ENCODE measurements at places on chromosomes 6 and 20. TPM values are rescaled to one million over a fixed set of nuclear protein-coding genes. Genes with fewer than 3 reads are reported as not detected.

IRF4 gene
- not detected for total RNA-seq

BHLHE23 gene
- total RNA-seq: not detected

AKAP7 gene
- total RNA-seq: 7.3 TPM

CCN2 gene
- 24.2 TPM for total RNA-seq

TREM1 gene
- total RNA-seq: not detected

HLA-C gene
- 70.4 TPM for total RNA-seq

PTCHD4 gene
- 1.4 TPM for total RNA-seq

- no peak for DNase-seq
Measured at GRCh38 chr6:166472636-166473035, 89.9 kb upstream of the MPC1 start.

- no peak for DNase-seq
Measured at GRCh38 chr20:31719644-31720485, 2.8 kb downstream of the BCL2L1 start.

DNA sequence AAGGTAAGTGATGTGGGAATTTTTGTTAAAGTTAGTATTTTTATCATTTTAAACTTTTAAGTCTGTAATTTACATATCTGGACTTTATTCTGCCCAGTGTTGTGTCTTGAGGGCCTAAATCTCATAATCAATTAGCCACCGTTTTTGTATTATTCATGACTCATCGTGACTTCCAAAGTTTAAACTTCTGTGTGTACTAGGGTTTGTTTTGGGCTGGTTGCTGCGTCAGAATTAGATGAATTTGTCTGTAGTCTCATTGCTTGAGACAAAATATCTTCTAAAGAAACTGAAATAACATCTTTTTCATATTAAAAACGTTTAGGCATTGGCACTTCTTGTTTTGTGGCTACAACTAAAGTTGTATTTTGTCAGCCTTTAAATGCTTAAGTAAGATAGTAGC lies 41.3 kb downstream of the CDYL start:
- no peak for DNase-seq

GRCh38 chr6:24859608-24860200 lies 61.0 kb upstream of the ARMH2 start:
- DNase-seq: no peak

DNA sequence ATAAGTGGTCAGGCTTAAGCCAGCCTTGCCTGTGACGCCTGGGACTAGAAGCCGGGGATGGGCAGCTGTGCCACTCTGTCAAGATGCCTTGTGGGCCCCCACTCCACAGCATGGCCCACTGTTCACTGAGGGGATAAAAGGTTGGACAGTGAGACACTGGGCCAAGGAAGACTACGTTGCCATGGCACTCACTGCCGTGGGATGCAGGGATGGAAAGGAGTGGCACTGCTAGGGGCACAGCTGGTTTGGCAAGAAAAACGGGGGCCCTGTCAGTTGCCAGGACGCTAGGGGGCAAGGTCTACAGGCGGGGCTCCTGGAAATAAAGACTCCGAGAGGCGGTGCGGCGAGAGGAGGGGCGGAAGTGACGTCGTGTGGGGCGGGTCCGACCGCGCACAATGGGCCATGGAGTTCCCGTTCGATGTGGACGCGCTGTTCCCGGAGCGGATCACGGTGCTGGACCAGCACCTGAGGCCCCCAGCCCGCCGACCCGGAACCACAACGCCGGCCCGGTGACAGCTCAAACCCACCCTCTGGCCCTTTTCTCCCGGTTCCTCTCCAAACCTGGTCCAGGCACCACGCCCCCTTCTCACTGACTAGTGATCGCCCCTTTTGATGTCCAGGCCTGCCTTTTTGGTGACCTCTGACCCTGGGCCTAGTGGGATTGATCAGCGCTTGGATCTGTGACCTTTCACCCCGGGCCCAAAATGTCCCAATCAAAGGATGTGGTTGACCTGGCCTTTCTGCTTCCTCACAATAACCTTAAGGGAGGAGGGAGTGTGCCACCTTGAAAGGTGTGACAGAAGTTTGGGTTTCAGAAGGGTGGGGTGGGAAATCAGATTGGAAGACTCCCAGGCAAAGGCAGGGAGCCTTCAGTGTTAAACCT lies at the start of gene ATAT1:
ATAT1 (plus strand) TSS at position 391 of the 883 bp plus-strand sequence.
- peak; percentile 78 for DNase-seq

DNA sequence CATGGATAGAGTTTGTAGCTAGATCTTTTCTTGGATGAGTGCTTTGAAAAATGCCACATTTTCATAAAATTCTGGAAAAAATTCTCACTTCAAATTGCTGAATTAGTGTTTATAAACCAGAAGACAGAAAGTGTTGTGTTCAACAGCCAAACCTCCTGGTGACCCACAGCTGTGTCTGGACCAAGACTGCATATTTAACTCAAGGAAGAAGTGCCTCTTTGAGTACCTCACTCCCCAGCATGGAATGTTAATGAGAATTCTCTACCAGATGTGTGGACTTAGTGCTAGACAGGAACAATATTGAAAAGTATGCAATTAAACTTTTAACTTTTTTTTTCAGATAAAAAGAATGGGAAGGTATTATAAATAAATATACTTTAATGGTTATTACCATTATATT lies 609.3 kb downstream of the COL12A1 start:
- no peak for DNase-seq

DNA sequence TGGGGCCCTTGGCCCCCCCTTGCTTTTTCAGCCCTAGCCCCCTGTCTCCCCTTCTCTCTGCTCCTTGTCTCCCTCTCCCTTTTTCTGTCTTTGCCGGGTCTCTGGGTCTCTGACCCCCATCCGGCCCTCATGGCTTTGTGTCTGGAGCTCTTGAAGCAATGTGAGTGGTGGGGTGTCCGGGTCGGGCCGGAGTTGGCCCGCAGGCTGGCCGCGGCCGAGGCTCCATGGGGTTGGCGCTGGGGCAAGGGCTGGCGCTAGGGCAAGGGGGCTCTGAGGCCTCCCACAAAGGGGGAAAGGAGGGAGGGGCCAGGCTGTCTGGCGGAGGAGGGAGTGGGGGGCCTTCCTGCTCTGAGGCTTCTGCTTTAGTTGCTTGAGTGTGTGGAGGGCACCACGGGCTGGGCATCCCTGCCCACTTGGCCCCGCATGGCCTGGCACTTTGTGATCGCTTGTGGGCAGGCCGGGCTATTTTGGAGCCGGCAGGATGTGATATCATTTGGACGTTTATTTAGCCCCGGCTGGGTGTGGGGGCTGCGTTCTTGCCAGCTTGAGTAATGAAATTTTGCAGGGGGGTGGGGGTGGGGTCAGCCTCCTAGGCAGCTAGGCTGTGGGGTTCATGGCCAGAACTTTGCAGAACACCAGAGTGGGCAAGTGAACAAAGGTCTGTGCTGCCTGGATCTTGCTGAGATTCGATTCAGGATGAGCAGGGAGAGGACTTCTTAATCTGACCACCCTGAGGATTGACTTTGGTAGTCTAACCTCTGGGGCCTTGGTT lies 78.7 kb upstream of the MYL9 start:
- no peak for DNase-seq

DNA sequence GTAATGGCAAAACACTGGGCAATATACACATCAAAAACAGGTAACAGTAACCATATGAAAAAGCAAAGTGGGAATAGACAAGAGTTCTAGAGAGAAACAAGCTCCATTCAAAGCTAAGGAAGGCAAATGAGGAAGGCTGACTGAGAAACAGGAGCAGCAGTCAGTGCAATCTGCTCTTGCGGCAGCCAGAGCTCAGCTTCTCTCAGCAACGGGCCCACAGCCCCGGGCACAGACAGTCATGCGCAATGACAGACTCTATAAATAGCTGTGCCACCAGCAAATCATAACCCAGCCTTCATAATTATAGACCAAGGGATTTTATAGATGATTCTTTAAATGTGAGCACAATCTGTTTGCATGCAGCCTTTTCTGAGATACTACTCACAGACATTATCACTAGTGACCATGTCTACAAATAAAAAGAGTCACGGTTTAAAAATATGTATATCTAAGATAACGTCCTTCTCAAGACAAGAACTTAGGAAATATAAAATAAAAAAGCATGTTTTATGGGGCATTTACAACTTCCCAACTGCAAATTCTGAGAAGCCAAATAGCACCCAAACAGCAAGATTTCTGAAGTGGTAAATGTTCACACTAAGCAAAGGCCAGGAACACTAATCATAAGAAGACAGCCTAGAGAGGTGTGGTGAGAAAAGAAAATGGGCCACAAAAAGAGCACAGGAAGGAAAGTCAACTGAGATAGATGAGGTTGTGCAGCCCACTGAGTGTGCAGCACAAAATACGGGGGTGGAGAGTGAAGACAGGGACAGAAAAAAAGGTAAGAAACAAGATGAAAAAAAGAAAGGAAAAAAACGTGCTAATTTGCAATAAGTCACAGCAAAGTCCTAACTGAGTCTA lies 39.9 kb upstream of the BEND6 start:
- DNase-seq: no peak

- DNase-seq: no peak
Measured at GRCh38 chr6:9136141-9136822, 700.9 kb upstream of the SLC35B3 start.

GRCh38 chr20:32455901-32456701 lies 98.0 kb downstream of the ASXL1 start:
- DNase-seq: no peak

DNA sequence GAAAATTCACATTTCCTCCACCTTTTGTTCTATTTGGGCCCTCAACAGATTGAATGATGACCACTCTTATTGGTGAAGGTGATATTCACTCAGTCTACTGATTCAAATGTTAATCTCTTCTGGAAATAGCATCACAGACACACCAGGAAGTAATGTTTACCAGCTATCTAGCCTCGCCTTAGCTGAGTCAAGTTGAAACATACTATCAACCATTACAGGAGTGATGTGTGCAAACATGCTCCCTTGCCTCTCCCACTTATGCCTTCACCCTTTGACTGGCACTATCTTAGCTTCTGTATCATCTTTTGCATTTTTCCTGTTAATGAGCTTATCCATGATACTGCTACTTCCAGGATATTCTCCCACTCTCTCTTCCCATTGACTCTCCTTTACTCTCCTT lies 191.9 kb downstream of the CENPW start:
- no peak for DNase-seq

- no peak for DNase-seq
Measured at GRCh38 chr6:111061508-111061907, 25.8 kb upstream of the SLC16A10 start.

DNA sequence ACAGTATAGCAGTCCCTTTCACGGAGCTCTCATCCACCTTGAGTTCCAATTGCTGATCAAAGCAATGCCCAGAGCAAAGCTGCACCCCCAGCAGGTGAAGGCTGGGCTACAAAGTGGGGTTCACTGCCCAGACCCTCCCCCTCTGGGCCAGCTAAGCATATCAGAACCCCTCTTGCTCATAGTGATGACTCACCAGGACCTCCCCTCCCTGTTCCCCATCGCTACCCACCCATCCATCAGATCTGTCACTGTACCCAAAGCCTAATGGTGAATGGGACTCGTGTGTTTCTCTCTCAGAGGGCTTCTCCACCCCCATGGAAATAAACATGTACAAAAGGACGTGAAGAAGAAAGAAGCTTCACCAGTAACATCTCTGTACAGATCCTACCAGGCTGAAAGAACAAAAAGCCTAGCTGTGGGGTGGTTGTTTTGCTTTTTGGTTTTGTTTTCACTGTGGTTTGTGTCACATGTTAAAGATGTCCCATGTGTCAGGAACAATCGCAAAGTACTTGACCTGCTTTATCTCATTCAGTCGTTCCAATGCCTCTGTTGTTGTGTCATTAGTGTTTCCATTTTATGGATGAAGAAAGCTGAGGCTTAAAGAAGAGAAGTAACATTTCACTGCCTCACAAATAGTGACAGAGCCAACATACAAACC lies 518.5 kb downstream of the CD83 start:
- DNase-seq: no peak

DNA sequence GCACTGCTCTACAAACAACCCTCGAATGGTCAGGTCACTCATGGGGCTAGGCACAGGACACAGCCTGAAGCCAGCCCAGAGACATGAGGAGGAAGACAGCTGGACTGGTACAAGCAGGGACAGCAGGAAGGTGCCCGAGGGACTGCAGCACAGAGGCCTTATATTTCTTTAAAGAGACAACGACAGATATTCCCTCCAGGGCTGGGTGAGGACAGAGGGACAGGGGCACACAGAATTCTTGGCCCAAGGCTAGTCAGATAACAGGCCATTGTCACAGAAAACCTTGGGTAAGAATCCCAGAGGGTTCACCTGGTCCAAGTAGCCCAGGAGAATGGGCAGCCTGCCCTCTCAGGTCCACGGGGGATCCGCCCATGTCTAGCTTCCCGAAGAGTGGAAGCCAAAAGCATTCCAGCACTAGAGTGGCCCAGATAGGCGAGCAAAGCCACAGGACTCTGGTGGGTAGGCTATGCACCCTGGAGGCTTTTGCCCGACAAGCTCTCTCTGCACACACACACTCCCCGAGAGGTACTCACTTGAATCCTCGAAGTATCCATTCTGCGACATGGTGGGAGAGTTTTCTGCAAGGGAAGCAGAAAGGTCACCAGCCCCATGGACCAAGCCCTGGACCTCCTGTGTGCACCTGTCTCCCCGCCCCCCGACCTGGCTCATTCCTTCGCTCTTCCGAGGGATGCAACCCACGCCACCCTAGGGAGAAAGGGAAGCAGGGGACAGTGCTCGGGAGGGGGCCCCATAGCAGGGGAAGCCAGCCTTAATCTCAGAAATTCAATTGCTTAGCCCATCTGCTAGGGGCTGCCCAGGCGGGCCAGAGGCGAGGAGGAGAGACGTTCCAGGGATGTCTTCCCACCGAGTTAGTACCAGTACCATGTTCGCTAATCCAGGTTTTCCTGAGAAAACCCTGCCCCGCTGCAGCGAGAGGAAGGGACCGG lies 1.7 kb downstream of the SLC4A11 start:
- DNase-seq: no peak

- no peak for DNase-seq
Measured at GRCh38 chr20:2379511-2380229, 1.0 kb upstream of the TGM6 start.

DNA sequence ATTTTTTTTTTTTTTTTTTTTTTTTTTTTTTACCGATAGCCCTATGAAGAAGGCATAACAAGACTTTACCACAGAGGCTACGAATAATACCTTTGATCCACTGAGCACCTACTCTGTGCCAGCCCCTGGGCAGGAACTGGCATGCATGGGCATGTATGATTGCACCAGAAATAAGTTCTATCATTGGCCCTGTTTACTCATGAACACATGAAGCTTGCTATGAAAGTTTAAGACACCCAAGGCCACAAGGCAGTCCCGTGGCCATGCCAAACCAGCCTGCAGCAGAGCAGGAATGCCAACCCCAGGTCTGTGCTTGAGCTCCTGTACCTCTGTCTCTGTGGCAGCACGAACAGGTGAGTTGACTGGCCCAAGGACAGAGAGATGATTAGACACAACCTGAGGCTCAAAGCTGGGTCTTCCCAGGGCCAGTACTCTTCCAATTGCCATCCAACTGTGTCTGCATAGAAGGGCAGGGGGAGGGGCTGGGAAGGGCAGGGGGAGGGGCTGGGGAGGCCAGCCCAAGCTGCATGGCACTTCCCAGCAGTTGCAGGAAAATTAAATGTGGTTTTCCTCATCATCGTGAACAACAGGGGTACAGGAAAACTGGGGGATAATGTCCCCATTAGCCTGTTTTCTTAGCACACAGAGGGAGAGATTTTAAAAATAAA lies 63.5 kb downstream of the LRFN2 start:
- DNase-seq: no peak

DNA sequence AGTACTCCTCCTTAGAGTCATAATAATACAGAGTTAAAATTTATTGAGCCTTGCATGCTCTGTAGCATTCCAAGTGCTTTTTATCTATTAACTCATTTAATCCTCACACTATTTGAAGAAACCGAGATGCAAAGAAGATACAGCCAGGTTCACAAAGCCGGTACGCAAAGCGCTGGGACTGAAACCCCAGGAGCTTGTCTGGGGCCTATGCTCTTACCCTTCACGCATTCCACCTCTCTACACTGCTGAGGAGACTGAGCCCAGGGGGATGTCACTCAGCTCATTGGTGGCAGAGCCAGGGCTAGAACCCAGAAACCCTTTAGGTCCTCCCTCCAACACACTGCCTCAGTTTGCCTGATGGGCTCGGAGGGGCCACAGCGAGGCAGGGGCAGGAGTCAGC lies 19.7 kb upstream of the MRPS18A start:
- no peak for DNase-seq

Measured in neural crest cell (in vitro differentiated cells).